SK-N-MC (cell line): ENCODE measurements at places on chromosomes 2 and 18.

- DNase-seq, result no peak
Observed at GRCh38 chr2:160303527-160303926, 103.5 kb upstream of the ITGB6 start.

DNA sequence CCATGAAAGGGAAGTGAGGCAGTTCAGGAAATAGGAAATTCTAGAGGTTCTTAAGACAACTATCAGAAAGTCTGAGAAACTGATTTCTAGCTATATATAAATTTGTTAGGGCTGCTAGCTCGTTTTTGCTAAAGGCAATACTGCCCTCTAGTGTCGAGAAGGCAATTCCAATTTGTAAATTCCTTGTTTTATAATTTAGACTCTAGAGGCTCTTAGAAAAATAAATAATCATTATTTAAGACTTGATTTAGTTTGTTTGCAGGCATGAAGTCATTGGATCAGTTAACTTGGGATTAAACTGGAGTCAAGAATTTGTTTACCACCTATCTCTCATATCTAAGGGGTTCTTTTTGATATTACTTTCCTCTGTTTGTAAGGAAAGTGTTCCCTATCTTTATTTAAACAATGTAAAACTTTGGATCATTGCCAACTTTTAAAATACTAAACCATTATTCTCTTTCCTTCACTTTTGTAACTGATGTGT lies 66.2 kb downstream of the ACVR2A start:
- peak; percentile 81 for DNase-seq

DNA sequence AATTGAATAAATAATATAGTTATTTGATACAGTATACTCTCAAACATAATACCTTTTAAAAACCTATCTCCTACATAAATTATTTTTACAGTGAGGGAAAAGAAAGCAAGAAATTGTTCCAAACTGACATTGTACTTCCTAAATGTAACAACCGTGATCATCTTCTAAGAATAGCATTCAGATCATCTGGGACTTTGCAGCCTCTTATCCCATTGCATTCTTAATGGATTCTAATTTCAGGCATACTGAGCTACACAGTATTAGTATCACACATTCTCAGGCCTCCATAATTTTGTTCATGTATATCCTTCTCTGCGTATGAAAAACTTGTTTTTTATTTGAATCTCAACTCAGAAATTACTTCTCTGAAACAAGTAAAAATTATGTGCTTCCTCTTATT lies 1134.7 kb upstream of the CDH2 start:
- DNase-seq, result no peak

GRCh38 chr18:61443081-61443725 lies 110.0 kb downstream of the CDH20 start:
- DNase-seq, result no peak

DNA sequence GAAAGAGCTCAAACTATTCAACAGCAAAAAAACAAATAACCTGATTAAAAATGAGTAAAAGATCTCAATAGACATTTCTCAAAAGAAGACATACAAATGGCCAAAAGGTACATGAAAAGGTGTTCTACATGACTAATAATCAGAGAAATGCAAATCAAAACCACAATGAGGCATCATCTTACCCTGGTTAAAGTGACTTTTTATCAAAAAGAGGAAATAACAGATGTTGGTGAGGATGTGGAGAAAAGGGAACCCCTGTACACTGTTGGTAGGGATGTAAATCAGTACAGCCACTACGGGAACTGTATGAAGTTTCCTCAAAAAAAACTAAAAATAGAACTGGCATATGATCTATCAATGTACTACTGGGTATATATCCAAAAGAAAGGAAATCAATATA lies 39.8 kb upstream of the TMEM163 start:
- DNase-seq, result no peak

DNA sequence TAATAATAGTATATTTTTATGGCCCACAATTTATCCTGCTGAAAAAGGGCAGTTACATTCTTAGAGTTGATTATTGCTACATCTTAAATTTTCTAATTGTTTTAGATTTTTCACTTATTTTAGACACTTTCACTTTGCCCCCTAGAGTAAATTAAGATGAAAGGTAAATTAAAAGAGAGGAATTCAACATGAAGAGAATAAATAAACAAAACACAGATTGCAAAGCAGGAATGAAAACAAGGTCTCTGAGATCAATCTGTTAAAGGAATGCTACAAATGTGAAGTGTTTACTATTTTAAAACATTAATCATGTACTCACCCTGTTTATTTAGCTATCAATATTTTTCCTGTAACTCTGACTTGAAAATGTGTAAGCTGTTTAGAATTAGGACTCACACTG lies 113.5 kb upstream of the ETAA1 start:
- DNase-seq, result no peak

DNA sequence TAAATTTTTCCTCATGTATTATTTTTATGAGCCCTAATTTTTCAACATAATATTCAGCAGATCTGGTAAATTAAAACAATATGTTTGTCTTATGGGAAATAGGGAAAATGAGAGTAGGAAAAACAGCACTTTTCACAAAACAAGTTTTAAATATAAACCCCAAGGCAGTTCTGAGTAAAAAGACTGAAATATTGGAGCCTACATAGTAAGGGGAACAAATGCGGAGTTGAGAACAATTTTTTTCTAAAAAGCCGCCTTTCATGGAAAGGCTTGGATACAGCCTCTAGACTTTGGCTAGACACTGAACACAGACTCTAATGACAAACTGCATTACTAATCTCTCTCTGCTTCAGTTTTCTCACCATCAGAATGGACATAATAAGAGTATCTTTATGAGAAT lies 174.1 kb downstream of the NOL4 start:
- no peak for DNase-seq
